ENCODE measurements at places on chromosomes 1 and 21. TPM values are rescaled to one million over a fixed set of nuclear protein-coding genes. Genes with fewer than 3 reads are reported as not detected.

RIPPLY3 gene
- not detected for total RNA-seq

OPRD1 gene
- 0.24 TPM for total RNA-seq

TMPRSS15 gene
- not detected for total RNA-seq

C1orf141 gene
- not detected for total RNA-seq

PFDN2 gene
- total RNA-seq = 62.4 TPM

AGMAT gene
- 2.6 TPM for total RNA-seq

- H3K27me3 ChIP-seq = no peaks in the 10 kb centered on the region
- no peaks in the 10 kb centered on the region for H3K36me3 ChIP-seq
- no peak overlapping the region for H3K4me3 ChIP-seq
- DNase-seq = no peak
- H3K27ac ChIP-seq = peak overlapping the region; percentile 84
Observed at GRCh38 chr1:164650531-164650930, 91.5 kb downstream of the PBX1 start.

DNA sequence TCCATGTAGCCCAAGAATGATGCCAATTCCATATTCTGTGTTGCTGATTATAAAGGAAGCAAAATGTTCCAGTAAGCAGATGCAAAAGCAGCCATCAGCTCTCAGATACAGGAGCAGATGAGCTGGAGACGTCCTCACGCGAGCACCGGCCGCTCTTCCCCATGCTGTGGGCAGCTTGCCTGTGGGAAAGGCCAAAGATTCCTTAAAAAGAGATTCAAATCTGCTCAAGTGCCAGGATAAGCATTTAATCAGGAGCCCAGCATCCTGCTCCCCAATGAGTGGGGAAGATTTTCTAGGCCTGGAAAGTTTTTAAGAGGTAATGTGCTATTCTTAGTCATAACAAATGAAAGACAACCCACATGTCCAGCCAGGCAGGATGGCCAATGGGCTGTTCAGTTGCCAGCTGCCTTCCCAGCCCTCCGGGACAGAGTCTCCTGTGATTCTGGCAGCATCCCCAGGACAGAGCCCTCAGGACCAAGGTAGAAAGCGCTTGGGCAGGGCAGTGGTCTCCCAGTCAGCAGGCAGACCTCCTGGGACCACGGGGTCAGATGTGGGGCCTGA is 108.2 kb upstream of the TMPRSS2 start:
- H3K4me1 ChIP-seq = peaks cover 5% of the 10 kb centered on the region
- H3K36me3 ChIP-seq = no peaks in the 10 kb centered on the region
- peak overlapping the region; percentile 75 for H3K27ac ChIP-seq
- H3K27me3 ChIP-seq = peaks cover 4% of the 10 kb centered on the region
- no peak overlapping the region for H3K4me3 ChIP-seq
- peak; percentile 22 for DNase-seq

DNA sequence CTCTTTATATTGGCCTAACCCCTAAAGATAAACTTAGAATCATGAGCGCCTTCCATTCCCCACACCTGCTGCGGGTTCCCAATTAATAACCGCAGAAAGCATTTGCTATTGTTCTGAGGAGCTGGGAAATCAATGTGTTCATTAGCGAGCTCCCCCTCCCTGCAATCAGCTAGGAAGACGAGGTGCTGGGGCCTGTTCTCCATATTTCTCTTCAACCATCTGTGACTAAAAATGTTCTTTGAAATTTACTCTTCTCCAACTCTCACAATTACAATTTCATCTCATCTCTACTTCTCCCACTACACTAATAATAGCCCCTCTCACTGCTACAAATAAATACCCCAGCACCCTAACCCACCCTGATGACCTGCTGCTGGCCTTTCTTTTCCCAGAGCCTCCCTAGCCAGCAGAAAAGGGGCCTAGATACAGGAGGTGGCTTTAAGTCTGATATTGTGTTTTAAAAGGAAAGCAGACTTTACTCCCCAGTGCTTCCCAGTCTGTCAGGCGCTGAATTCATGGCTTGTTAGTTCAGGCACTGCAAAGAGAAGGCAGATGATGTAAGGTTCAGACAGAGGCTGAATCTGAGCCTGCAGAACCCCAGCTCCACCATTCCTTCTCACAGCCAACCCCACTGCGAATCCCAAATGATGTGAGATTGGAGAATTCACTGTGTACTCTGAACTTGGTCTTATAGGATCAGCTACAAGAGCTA is 477.5 kb upstream of the DAB1 start:
- H3K4me1 ChIP-seq = no peaks in the 10 kb centered on the region
- no peak overlapping the region for H3K4me3 ChIP-seq
- no peak overlapping the region for H3K27ac ChIP-seq
- H3K36me3 ChIP-seq = no peaks in the 10 kb centered on the region
- DNase-seq = no peak

- H3K36me3 ChIP-seq = no peaks in the 10 kb centered on the region
- DNase-seq = no peak
- H3K4me3 ChIP-seq = no peak overlapping the region
- no peaks in the 10 kb centered on the region for H3K4me1 ChIP-seq
Observed at GRCh38 chr1:168964478-168964877, 142.0 kb upstream of the ATP1B1 start.

DNA sequence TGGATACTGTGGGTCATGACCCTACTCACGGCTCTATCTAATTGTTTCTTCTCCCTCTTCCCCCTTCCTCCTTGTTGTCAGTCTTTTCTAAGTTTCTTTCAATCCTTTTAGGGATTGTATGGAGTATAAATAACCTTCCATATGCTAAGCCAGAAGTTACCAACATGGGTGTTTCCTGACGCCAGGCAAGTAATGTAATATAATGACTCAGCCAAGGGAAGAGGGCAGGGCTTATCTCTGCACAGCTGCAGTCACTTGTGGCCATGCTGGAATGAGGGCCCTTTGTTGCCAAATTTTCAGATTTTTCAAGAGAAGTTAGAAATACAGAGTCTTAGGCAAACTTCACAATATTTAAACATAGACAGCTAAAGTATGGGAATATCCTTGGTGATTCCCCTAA is 194.6 kb downstream of the ST6GALNAC3 start:
- H3K36me3 ChIP-seq = no peaks in the 10 kb centered on the region
- no peaks in the 10 kb centered on the region for H3K27me3 ChIP-seq
- H3K4me3 ChIP-seq = no peak overlapping the region
- H3K4me1 ChIP-seq = no peaks in the 10 kb centered on the region
- DNase-seq = no peak
- no peak overlapping the region for H3K27ac ChIP-seq

GRCh38 chr21:36641346-36641745 is 57.6 kb upstream of the SIM2 start:
- no peak for DNase-seq
- no peaks in the 10 kb centered on the region for H3K4me1 ChIP-seq
- H3K27me3 ChIP-seq = peaks cover 16% of the 10 kb centered on the region
- H3K4me3 ChIP-seq = no peak overlapping the region
- no peaks in the 10 kb centered on the region for H3K36me3 ChIP-seq

DNA sequence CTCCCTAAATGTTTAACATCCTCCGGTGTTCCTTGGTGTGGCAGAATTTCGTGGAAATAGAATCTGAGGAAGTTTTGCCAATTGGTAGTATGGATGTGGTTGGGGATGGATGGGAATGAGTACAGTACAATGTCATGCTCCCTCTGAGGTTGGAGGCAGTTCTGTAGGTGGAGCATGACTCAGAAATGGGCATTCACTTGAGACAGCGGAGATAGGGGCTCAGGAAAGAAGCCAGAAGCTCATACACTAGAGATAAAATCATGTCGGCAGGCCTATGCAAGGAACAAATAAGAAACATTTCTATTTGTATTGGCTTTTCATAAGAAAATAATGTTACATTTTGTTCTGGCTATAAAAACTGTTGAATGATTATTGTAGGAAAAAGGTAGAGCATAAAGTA is 196.0 kb downstream of the URB2 start:
- no peak overlapping the region for H3K27ac ChIP-seq
- H3K4me1 ChIP-seq = no peaks in the 10 kb centered on the region
- H3K4me3 ChIP-seq = no peak overlapping the region
- no peaks in the 10 kb centered on the region for H3K27me3 ChIP-seq
- H3K36me3 ChIP-seq = no peaks in the 10 kb centered on the region
- no peak for DNase-seq

DNA sequence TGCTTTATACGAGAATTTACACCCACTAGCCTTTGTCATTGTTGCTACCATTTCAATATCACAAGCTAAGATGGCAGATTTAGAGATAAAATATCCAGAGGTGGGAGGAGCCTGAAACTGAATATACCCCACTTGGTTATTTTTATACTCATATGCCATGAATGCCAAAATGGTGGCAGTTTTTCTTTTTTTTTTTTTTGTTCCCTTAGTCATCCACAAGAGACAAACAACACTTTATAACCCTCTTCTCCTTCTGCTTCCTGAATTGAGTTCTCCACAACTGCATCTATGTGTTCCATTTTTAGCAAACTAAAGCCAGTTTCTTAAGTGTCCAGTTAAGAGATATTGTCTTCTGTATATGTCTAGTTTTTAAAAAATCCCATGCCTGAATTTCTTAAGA is 558.4 kb downstream of the LMO4 start:
- peaks cover 7% of the 10 kb centered on the region for H3K4me1 ChIP-seq
- no peaks in the 10 kb centered on the region for H3K27me3 ChIP-seq
- no peak overlapping the region for H3K4me3 ChIP-seq
- DNase-seq = no peak

DNA sequence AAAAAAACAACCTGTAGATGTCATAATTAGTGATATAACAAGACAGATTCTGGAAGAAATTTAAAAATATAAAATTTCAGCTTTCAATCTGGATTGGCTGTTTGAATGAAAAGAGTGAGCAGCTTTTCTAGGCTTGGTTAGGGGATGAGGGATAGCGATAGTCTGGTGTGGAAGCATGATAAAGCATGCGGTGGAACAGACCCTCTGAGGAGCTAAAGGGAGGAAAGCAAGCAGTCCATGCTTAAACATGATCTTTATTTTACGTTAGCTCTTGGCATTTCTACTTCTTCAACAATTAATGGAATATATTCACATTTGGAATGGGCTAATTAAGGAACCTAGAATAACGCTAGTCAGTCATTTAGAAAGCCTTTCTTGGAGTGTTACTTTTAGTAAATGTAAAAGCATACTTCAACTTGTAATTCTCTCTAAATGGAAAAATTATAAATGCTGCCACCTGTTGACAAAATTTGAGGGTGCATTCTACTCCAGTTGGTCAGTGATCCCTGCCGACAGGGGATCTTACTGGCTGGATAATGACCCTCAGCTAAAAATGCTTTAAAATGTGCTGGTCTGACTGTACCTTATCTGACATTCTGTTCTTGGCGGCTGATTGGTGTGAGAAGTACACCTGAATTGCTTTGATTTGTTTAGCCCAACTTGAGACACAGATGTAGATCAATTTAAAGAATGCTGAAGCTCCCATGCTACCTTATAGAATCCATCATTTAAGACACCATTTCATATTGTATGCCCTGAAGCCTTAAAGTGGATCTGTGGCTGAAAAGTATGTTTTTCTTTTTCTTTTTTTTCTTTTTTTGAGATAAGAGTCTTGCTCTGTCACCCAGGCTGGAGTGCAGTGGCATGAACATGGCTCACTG is 61.2 kb downstream of the AK4 start:
- no peaks in the 10 kb centered on the region for H3K36me3 ChIP-seq
- H3K27ac ChIP-seq = no peak overlapping the region
- no peaks in the 10 kb centered on the region for H3K4me1 ChIP-seq
- DNase-seq = peak; percentile 6

All from gastrocnemius medialis (tissue), 4 donors.